ENCODE measurements at places on chromosomes 2 and 18. TPM values are rescaled to one million over a fixed set of nuclear protein-coding genes. Genes with fewer than 3 reads are reported as not detected.

The IL1RN gene
- 163 TPM for total RNA-seq

The DRC1 gene
- total RNA-seq: not detected

The RIT2 gene
- total RNA-seq: not detected

The PKDCC gene
- total RNA-seq: 0.78 TPM

The PAX3 gene
- total RNA-seq: not detected

The CCDC148 gene
- total RNA-seq: 0.14 TPM

The IL1R2 gene
- total RNA-seq: not detected

The POTEC gene
- not detected for total RNA-seq

The SRD5A2 gene
- total RNA-seq: not detected

The STPG4 gene
- total RNA-seq: not detected

The EGR4 gene
- total RNA-seq: not detected

The PDCL3 gene
- total RNA-seq: 21.6 TPM

The HDAC4 gene
- 19.3 TPM for total RNA-seq

The UGT1A8 gene
- 0.37 TPM for total RNA-seq

The MEP1B gene
- total RNA-seq: not detected

The ANKRD29 gene
- total RNA-seq: 4.0 TPM

The REEP1 gene
- not detected for total RNA-seq

The DGKD gene
- 7.3 TPM for total RNA-seq

The RAMP1 gene
- 3.3 TPM for total RNA-seq

The CAD gene
- total RNA-seq: 51.4 TPM

The GULP1 gene
- 5.4 TPM for total RNA-seq

The SLC16A14 gene
- 2.4 TPM for total RNA-seq

The TTC27 gene
- total RNA-seq: 12.6 TPM

The GLI2 gene
- total RNA-seq: 0.85 TPM

The LYPD6 gene
- 0.56 TPM for total RNA-seq

The LCT gene
- not detected for total RNA-seq

The ESPNL gene
- total RNA-seq: not detected
